ENCODE measurements at places on chromosomes 3 and 15.

- DNase-seq: no peak
These were observed 49.0 kb upstream of the ADGRG7 start for GRCh38 chr3:100560426-100560825.

- DNase-seq: no peak
These were observed 14.1 kb downstream of the GYG1 start for GRCh38 chr3:149005416-149005815.

GRCh38 chr3:102036017-102036416, 186.7 kb downstream of the NFKBIZ start:
- DNase-seq: no peak

DNA sequence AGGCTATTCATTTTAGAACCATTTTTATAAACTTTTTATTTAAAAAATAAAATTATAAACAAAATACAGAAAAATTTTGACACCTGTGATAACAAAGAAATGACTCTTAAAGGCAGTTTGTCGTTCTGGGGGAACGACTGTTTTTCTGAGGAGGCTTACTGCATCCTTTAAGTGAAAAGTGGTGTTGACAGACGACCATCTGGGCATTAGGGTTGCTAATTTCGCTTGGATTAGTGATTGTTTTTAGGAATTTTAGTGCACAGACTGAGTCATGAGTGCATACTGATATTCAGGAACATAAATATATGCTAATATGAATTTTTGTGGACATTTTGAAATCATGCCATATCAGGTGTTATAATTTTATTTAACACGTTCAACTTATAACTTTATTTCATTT, 28.5 kb downstream of the OSTN start:
- DNase-seq: no peak

- no peak for DNase-seq
These were observed 181.1 kb downstream of the LRTM1 start for GRCh38 chr3:54746722-54747121.

GRCh38 chr3:174619239-174619638, 239.9 kb upstream of the NAALADL2 start:
- no peak for DNase-seq

DNA sequence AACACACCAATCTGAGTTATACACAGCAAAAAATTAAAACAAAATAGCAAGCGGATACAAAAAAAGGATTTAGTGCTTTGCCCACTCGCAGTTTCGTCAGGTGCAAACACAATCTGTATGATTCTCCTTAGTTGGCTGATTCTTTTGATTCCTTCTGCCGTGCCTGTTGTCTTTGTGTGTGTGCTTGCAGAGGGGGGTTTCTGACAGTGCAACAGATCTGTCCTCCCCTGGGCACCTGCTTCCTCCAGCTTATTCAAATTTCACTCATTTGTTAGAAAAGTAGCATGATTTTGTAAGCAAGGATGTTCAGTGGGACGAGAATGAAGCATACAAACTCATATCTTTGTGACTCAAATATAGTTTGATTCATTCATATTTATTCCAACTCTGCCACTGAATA, 74.0 kb upstream of the NEO1 start:
- no peak for DNase-seq

DNA sequence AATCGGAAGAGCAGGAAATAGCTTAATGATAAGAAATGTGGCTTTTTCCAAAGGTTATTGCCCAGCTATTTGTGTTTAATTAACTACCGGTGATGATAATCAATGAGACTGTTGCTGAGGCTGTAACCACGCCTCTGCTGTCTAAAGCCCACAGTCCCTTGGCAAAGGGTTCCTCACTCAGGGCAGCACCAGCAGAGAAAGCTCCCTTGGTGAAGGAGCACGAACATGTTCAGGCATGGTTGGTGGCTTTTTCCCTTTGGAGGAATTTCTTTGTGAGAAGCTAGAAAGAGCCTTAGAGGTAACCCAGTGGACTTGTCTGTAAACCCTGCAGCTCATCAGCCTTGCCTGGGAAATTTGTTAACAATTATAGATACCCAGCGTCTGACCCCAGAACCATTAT, 7.5 kb upstream of the ST6GAL1 start:
- no peak for DNase-seq
